ENCODE measurements at places on chromosomes 4 and X. TPM values are rescaled to one million over a fixed set of nuclear protein-coding genes. Genes with fewer than 3 reads are reported as not detected.

Gene COX7B
- polyA plus RNA-seq = 143 TPM

DNA sequence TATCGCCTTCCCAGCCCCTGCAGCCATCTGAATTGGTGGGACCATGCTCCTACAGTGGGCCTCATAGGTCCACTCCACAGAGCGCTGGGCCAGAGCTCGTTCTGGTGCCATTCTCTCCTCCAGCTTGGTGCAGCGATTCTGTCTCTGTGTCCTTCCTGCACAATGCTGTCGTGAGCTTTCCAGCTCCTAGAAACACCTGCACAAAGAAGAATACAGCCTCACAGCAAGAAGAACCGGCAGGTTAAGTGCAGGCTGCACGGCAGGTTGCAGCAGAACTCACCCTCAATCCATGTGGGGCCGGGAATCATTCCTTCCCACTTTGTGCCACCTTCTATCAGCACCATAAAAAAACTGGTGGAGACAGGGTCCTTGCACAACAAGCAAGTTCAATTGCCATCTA is 101.2 kb upstream of the ENPP6 start:
- no peak for DNase-seq

DNA sequence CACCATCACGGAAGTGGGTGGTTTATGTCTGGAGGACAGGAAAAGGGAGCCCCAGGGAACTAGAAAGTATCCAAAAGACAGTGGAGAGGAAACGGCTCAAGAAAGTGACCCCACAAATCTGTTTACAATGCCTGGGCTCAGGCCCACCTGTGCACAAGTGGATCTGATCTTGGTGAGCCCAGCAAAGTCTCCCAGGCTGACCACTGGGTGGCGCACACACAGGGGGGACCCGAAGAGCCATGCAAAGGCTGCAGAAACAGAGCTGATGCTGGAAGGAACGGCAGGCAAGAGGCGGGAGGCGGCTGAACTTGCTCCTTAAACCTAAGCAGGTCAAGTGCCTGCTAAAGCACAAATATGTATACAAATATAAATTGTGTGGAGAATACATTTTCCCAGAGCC is 9.6 kb downstream of the HAUS7 start:
- DNase-seq = no peak

- DNase-seq = no peak
These were observed 137.1 kb upstream of the TBL1X start for GRCh38 chrX:9327747-9328145.

DNA sequence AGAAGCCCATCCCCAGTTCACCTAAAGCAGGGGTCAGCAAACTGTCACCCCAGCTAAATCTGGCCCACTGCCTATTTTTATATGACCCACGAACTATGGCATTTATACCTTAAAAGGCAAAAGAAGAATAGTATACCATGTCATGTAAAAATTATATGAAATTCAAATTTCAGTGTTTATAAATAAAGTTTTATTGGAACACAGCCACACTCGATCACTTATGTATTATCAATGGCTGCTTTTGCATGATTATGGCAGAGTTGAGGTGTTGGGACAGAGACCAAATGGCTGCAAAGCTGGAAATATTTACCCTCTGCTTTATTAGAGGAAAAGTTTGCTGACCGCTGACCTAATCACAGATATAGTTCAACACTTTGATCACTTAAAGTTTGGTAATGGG is 59.2 kb upstream of the GATB start:
- no peak for DNase-seq

Gene MAP7D3
- polyA plus RNA-seq = 16.9 TPM

DNA sequence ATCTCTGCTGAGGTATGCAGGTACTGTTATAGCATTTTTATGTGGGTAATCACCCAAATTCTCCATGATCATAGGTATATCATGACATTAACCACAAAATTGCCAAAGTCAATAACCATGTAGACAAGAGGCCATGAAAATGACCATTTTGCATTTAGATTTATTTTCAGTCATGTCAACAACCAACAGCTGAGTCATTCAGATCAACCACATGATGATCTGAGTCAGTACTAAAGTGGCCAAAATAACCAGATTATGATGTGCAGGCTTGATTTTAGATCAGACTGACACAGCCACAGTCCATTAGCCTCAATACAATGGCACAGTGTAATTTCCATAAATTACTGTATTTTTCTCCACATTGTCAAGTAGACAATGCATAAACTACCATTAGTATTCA is 240.5 kb downstream of the GRIA3 start:
- DNase-seq = no peak
